Stimulated activated CD4-positive, alpha-beta T cell treated with anti-CD3 and anti-CD28 coated beads, Interleukin-2, amount 100 ng/mL, for 4 hours (primary cell): ENCODE measurements at places on chromosomes 11 and 22.

GRCh38 chr11:69615545-69616278 is 25.2 kb upstream of the CCND1 start:
- no peak for DNase-seq

DNA sequence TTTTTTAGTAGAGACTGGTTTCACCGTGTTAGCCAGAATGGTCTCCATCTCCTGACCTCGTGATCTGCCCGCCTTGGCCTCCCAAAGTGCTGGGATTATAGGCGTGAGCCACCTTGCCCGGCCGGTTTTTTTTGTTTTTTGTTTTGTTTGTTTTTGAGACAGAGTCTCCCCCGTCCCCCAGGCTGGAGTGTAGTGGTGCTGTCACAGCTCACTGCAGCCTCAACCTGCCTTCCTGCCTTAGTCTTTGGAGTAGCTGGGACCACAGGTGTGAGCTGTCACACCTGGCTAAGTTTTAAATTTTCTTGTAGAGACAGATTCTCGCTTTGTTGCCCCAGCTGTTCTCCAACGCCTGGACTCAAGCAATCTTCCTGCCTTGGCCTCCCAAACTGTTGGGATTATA is 3.2 kb downstream of the PPIL2 start:
- DNase-seq: no peak

DNA sequence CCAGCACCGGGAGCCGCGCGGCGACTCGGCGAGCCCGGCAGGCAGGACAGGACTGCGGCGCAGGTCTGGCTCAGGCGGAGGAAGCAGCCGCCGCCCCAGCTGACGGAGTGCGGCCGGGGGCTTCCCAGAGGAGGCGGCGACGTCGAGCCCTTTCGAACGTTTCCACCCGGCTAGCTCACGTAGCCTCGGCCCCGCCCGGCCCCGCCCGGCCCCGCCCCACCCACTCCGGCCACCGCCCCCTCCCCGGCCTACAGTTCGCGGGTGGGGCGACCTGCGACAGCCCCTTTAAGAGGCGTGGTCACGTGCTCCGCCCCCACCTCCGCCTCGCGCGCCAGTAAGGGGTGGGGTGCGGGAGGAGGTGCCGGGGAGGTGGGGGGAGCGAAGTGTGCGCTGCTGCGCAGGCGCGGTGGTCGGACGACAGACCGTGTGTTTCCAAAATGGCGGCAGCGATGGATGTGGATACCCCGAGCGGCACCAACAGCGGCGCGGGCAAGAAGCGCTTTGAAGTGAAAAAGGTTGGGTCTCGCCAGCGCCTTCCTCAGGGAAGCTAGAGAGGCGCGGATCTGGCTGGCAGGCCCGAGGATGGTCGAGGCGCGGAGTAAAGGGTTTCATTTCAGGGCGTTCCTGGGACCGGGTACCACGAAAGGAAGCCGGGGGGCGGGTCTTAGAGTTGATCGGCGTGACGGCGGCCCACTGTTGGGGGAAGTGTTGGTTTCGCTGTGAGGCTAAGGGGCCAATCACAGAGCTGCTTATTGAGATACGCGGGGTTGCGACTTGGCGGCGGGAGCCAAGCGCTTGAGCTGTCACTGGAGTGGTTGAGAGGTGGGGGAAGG is at the start of gene RBX1:
TSS of gene RBX1 (plus strand) at position 417 of the 833 bp plus-strand sequence. CDS start at position 438, 21 bp downstream.
- peak; percentile 97 for DNase-seq

- DNase-seq: peak; percentile 57
Observed at GRCh38 chr11:67262731-67263675, 3.3 kb upstream of the GRK2 start.

GRCh38 chr11:113241636-113242054 is 72.7 kb upstream of the TTC12 start:
- no peak for DNase-seq
